Activated CD4-positive, alpha-beta T cell treated with anti-CD3 and anti-CD28 coated beads, Interleukin-2, amount 50 U/mL, for 4 hours (primary cell): ENCODE measurements at places on chromosomes 13 and 19.

GRCh38 chr19:45250216-45250831, 747 bp upstream of the MARK4 start:
- DNase-seq = no peak

- no peak for DNase-seq
Observed at GRCh38 chr13:112851107-112852038, 117.6 kb upstream of the MCF2L start.

GRCh38 chr13:28505543-28506135, 10.7 kb upstream of the FLT1 start:
- no peak for DNase-seq

- peak; percentile 73 for DNase-seq
Observed at GRCh38 chr19:6739390-6739882, at the start of gene TRIP10. TSS of gene TRIP10 (plus strand) at chr19:6739680. CDS start at chr19:6739762, 82 bp downstream.

GRCh38 chr13:106401081-106401480, 134.4 kb downstream of the EFNB2 start:
- DNase-seq = no peak

- peak; percentile 61 for DNase-seq
Observed at GRCh38 chr19:23283925-23284324, 33.7 kb upstream of the ZNF724 start.

- DNase-seq = no peak
Observed at GRCh38 chr13:103315711-103316110, 249.5 kb upstream of the SLC10A2 start.
